ENCODE measurements at places on chromosomes 7 and 10.
A peak's percentile ranks its signal among the peaks of the same experiment; 100 is the strongest.

GRCh38 chr7:94022550-94022949, 18.4 kb upstream of the BET1 start:
- DNase-seq: no peak

GRCh38 chr10:102460836-102461186, 9.5 kb upstream of the C10orf95 start:
- DNase-seq: no peak

DNA sequence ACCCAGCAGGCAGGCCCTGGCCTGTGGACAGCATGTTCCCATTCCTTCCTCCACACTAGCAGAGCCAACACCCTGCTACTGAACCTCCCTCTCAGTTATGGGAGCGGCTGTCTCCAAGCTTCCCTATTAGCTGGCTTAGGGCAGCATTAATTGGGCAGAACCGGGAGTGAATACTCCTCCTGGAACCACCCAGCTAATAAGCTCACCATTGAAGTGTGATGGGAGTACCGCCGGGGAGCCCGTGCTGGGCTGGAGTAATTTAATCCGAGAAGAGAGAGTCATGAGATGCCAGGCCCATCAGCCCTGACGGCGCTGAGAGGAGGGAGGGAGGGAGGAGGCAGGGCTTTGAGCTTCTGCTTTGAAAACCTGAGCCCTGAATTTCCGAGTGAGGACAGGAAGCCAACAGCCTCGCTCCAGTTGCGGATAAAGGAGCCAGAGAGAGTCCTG, 31.8 kb upstream of the ELFN1 start:
- DNase-seq: no peak

DNA sequence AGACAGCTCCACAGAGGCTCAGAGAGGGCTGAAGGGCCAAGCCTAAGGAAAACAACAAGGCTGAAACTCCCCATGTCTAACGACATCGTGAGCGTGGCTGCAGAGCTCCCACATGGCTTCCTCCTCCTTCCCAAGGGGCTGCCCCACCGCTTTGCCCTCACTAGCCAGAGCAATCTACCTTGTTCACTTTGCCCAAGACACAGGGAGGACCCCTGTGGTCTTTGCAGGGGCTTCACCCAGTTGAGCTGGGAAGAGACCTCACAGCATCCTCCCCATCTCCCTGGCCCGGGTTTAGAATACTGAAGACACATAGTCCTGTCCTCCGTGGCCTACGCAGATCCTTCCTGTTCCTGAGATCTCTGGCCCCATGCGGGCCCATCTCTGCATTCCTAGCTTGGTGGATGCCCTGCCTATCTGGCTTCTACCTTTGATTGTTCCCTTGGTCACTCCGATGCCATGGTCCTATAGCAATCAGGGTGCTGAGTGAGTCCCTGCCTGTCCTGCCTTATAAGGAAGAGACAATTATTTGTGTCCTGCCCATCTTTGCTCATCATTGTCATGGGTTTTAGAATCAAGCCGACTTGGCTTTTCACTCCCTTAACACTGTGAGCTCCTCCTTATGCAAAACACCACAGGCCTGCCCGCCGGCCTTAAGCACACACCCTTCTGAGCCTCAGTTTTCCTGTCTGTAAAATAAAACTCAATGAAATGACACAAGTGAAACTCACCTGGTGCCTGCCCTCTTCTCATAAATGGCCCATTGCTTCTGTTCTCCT, 73.2 kb downstream of the PARP12 start:
- no peak for DNase-seq

DNA sequence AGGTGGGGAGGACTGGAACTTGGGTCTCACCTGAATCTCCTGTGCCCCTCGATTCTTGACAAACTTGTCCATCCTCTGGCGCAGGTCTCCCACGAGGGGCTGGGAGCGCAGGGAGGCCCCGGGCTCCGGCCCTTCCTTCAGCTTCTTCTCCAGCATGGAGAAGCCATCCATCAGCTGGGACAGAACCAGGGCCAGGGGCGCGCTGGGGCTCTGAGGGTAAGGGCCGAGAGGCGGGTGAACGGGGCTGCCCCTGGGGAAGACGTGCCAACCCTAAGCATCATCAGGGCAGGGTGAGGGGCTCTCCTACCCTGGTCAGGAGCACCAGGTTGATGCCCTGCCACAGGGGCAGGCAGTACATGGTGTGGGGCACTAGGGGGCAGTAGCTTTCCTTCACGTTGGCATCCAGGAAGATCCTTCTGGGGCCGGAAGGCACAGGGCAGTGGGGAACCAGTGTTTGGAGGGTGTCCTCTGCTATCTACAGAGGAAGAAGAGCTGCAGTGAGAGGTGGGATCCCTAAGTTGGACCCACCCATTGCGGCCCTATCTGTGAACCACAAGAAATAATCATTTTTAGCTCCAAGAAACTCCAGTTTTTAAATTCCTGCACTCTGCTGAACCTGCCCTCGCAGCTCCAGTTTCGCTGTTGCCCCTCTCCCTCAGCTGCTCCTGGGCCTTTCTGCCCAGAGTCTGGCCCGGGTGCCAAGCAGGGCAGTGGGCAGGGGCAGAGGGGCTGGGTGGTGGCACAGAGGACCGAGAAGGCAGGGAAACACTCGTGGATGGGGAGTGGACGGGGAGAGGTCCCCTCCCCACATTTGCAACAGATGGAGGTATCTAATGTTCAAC, 10.8 kb upstream of the PYROXD2 start:
- no peak for DNase-seq

DNA sequence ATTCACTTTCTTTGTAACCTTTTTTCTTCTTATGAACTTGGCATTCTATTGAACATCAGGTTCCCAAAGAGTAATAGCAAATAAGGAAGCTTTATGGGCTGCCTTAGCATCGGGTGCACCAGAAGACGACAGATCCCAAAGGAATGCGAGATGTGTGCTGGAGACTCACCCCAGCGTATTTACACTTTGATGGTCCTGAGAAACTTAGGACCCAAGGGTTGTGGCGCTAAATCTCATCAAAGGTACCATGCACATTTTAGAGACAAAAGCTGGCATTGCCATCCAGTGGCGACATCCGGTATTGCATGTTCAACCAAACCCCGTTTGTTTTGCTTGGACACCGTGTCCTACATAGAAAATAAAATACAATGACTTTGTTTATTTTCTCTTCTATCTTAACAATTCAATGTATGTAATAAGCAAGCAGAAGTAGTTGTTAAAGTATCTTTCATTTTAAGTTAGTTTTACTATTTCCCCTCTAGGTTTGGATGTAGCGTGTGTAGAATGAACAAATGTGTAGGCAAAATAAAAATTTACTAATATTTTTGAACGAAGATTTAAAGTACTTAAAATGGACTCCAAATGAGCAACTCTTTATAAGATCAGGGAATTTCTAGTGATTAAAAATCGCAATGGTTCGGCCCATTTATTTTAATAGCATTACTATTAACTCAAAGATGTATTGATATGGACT, 1154.8 kb downstream of the GATA3 start:
- peak; percentile 62 for DNase-seq

- DNase-seq: no peak
Measured at GRCh38 chr7:153452661-153453060, 599.5 kb upstream of the DPP6 start.

GRCh38 chr7:80334196-80334595, 177.7 kb downstream of the GNAT3 start:
- no peak for DNase-seq

- no peak for DNase-seq
Measured at GRCh38 chr7:68720697-68721096, 877.6 kb upstream of the AUTS2 start.

GRCh38 chr10:30172673-30173072, 113.3 kb upstream of the JCAD start:
- DNase-seq: no peak

GRCh38 chr10:27748601-27749000, 3.0 kb upstream of the MKX start:
- DNase-seq: no peak

GRCh38 chr7:127893547-127893946, 137.7 kb downstream of the LRRC4 start:
- no peak for DNase-seq

DNA sequence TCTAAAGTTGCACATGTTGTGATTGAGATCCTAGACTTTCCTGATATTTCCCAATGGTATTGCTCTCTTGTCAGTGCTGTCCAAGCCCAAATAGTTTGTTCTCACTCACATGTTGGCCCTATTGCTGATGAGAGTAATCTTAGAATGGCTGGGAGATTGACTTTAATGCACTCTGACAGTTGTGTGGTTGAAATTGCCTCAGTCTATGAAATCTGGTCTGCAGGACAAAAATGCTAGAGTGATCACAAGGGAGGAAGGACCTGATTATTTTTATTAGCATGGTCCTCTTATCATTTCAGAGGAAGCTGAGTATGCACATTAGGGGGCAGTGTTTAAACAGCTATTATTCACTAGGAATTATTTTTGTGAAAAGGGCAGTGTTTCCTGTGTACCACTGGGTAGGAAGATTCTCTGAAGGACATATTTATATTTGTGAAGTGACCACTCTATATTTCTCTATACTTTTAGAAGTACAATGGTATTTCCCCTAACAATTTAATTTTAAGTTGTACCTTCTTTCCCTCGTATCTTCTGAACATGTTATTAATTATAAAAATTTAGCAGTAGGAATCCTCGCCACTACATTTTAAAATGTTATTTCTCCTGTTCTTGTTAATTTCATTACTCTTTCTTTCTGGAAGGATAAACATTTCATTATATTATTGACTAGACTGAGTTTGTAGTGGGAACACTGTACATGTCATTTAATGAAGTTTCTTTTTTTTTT, 64.4 kb downstream of the SUGCT start:
- DNase-seq: no peak

GRCh38 chr7:6317797-6318438, 45.5 kb upstream of the CYTH3 start:
- DNase-seq: no peak

DNA sequence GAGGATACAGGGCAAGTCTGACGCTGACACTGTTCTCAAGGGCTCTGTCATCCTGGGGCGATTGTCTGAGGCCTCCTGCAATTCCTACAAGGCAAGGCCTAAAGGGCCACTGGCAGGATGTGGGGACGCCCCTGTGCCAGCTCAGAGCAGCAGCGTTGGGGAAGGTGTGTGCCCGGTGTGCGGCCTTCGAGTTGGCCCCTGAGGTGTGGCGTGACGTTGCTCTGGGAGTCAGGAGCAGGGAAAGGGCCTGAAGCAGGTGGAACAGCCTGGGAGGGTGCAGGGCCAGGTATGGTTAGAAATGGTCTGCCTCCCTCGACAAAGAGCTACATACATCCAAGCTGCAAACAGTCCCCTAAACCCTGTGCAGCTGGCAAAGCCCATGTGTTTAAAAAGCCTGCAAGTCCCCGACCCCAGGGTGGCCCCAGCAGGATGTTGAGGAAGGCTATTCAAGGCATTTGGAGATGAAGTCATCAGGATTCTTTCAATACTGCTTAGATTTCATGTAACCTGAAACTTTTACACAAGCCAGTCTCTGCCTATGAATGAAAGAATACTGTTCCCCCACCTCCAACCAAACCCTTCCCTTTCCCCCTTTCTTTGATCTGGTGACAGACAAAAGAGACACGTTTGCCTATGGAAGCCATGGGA, 142.5 kb upstream of the TNS3 start:
- no peak for DNase-seq

DNA sequence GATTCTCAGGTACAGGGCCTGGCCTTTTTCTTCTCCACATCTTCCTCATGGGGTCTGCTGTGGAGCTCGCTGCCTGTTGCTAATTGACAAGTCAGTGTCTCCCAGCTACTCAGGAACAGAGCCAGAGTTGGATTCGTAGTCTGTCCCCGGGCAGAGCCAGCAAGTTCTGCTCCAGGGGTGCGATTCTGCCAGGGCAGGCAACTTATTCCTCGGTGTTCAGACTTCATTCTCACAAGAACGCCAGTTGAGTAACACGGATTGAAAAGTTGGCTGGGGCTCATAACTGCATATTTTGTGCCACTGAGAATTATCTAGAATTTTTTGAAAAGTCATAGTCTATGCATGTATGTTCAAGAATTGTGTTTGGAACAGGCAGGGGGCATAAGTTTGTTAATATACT, 336.7 kb upstream of the NPVF start:
- DNase-seq: no peak

DNA sequence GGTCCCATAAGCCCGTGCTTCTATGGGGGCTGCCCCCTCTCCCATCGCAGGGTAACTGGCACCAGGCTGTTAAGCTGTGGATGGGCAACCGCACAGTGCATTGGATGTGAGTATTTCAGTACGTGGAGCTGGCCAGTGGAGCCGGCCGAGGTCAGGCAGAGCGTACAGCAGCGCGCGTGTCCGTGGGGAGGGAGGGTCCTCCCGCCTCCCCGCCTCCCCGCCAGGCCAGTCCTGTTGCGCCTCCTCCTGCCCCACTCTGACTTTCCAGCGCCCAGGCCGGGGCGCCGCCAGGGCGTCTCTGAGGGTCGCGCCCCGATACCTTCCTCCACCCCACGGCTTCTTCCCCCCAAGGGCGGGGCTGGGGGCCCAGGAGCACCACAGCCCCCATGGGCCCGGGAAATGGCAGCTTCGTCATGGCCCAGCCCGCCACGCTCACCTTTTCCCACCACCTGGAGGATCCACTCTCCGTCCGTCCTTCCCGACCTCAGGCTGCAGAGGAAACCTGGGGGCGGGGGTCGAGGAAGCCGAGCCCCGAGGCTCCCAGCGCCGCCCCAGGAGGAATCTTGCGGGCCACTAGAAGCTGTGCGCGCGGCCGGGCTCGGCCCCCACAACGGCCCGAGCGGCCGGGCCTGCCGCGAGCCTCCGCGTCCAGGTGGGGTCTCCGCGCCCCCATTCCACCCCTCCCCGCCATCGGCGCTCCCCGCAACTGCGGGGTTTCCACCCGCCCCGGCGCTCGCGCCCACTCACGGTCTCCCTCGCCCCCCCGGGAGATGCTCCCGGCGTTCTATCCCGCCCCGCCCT, 831 bp upstream of the PFKP start:
- no peak for DNase-seq

- DNase-seq: no peak
Measured at GRCh38 chr7:33276325-33276724, 147.0 kb downstream of the BBS9 start.

DNA sequence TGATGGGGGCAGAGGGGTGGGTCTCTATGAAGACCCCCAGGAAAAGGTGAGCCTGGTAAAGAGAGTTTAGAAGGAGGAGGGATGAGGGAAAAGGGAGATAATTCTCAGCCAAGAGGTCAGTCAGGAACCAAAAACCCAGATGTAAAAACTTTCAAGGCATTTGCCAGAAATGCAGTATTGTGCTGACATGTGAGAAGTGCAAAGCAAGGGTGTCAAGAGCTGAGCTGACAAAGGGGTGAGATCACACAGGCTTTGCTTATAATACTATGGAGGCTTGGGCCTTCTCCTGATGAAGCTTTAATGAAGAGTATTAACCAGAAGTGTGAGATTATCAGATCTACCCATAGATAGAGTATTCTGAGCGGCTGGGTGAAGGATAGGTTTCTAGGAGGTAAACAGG, 22.3 kb upstream of the IFRD1 start:
- no peak for DNase-seq
